ENCODE measurements at places on chromosomes 4 and X.

- no peak overlapping the region for H3K4me3 ChIP-seq
- no peaks in the 10 kb centered on the region for H3K36me3 ChIP-seq
- no peaks in the 10 kb centered on the region for H3K4me1 ChIP-seq
- no peak overlapping the region for H3K27ac ChIP-seq
- DNase-seq, result no peak
Observed at GRCh38 chr4:95869961-95870500, 30.1 kb downstream of the PDHA2 start.

- H3K27ac ChIP-seq, result no peak within 1 kb of the TSS
- no peaks in the 10 kb centered on the region for H3K27me3 ChIP-seq
- H3K4me3 ChIP-seq, result no peak within 1 kb of the TSS
- H3K4me1 ChIP-seq, result no peaks in the 10 kb centered on the region
- no peaks in the 10 kb centered on the region for H3K36me3 ChIP-seq
Observed at GRCh38 chr4:71783972-71784371, at the start of gene GC. GC (minus strand) TSS chr4:71784079; CDS start chr4:71784018, 61 bp downstream.

- no peak for DNase-seq
- no peak overlapping the region for H3K27ac ChIP-seq
- no peak overlapping the region for H3K4me3 ChIP-seq
- no peaks in the 10 kb centered on the region for H3K27me3 ChIP-seq
- H3K36me3 ChIP-seq, result no peaks in the 10 kb centered on the region
Observed at GRCh38 chr4:5992171-5992827, 25.9 kb downstream of the C4orf50 start.

DNA sequence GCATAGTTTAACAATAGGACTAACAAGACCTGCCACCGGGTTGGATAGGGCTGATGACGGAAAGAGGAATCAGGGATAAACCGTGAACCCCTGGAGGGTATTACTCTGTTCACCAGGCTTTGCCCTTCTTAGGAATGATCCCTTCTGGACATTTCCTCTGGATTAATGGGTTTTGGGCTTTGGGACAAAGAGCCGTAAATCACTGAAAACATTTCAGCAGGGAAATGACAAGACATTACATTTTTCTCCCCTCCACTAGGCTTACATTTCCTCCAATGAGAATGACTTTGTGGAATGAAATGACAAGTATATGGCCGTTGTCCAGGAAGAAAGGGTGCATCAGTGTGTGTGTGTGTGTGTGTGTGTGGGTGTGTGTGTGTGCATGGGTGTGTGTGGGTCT, 25.9 kb upstream of the RBPJ start:
- no peaks in the 10 kb centered on the region for H3K36me3 ChIP-seq
- no peak for DNase-seq
- no peak overlapping the region for H3K27ac ChIP-seq
- no peaks in the 10 kb centered on the region for H3K27me3 ChIP-seq

- DNase-seq, result peak; percentile 27
- peaks cover 10% of the 10 kb centered on the region for H3K36me3 ChIP-seq
- no peak overlapping the region for H3K4me3 ChIP-seq
- no peaks in the 10 kb centered on the region for H3K27me3 ChIP-seq
Observed at GRCh38 chr4:142656178-142656577, 189.9 kb downstream of the INPP4B start.
